KBM-7 (cell line): ENCODE measurements at places on chromosomes 4 and X.

GRCh38 chr4:145861336-145862318, 77.0 kb downstream of the ZNF827 start:
- DNase-seq: no peak

DNA sequence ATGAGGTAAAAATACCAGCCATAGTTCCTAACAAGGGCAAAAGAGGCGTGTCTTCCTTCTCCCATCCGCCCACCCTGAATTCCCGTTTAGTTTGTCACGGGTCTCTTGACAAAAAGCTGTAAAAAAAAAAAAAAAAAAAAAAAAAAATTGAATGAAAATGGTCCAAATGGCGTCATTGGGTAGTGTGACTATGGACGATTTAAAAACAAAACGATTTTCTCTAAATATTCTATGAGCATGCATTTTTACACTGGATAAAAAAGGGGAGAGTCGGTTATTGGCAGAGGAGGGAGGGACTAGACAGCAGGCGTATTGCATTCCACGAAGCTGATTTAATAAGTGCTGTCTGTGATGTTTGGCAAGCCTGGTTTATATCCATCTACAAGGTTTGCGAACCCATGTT, at the start of gene FAM133A:
FAM133A (plus strand) TSS at position 338 of the 403 bp plus-strand sequence. CDS start 35,214 bp downstream, outside the sequence.
- DNase-seq: no peak

- no peak for DNase-seq
These were observed 72.1 kb downstream of the IRF2 start for GRCh38 chr4:184402239-184402638.

- DNase-seq: no peak
These were observed 229.0 kb upstream of the LCORL start for GRCh38 chr4:18250564-18250963.

DNA sequence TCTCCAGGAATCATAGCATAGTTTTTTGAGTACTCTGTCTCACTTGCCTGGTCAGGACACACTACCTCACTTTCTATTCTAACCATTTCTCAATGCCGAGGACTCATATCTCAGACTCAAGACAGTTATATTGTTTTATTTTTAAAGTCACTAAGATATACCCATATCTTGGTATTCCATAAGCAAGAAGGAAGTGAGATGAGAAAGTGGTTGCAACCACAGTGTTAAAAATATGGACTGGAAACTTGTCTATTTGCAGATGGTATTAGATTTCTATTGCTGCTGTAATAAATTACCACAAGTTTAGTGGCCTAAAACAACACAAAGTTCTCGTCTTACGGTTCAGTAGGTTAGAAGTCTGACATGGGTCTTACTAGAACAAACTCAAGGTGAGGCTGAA, 344.8 kb upstream of the MAGEB2 start:
- DNase-seq: no peak

- no peak for DNase-seq
These were observed 218.6 kb downstream of the CHM start for GRCh38 chrX:85828771-85829170.

- DNase-seq: no peak
These were observed 34.7 kb upstream of the CYP2U1 start for GRCh38 chr4:107896646-107897045.

- DNase-seq: no peak
These were observed 113.5 kb upstream of the USP9X start for GRCh38 chrX:40971736-40972135.

- DNase-seq: no peak
These were observed 2.6 kb upstream of the ZFP42 start for GRCh38 chr4:187992971-187993370.

- DNase-seq: no peak
These were observed 393.5 kb downstream of the GPM6A start for GRCh38 chr4:175418516-175418915.

DNA sequence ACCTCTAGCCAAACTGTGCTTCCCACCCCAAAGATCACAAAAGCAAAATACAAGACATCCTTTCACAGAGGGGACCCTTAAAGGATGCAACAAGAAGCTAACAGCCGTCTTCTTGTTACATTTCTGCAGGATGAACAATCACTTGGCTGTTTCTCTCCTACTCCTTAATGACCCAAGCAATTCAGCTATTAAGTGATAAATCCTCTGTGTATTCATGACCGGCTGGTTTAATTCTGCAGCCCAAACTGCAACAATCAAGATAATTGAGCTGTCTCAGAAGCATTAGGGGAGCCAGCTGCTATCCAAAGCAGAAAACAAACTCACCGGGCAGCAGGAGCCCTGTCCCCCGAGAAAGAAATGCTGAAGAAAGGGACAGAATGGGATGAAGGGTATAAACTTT, 85.9 kb upstream of the ACSL4 start:
- DNase-seq: no peak

- DNase-seq: no peak
These were observed 88.4 kb downstream of the GPR143 start for GRCh38 chrX:9677098-9677739.

DNA sequence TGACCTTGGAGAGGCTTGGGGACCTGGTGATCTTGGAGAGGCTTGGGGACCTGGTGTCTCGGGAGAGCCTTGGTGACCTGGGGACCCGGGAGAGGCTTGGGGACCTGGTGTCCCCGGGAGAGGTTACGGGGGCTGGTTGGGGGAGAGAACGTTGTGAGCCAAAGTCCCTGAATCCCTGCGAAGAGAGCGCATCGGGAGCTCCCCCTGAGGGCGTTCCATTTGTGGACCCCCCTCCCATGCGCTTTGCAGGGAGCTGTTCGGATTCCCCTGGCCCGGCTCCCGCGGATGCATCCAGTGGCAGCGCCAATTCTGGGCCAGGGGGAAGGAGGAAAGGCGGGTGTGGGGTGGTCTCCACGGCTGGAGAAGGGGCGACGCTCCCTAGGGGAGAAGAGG, 13.3 kb downstream of the SHOX start:
- no peak for DNase-seq

DNA sequence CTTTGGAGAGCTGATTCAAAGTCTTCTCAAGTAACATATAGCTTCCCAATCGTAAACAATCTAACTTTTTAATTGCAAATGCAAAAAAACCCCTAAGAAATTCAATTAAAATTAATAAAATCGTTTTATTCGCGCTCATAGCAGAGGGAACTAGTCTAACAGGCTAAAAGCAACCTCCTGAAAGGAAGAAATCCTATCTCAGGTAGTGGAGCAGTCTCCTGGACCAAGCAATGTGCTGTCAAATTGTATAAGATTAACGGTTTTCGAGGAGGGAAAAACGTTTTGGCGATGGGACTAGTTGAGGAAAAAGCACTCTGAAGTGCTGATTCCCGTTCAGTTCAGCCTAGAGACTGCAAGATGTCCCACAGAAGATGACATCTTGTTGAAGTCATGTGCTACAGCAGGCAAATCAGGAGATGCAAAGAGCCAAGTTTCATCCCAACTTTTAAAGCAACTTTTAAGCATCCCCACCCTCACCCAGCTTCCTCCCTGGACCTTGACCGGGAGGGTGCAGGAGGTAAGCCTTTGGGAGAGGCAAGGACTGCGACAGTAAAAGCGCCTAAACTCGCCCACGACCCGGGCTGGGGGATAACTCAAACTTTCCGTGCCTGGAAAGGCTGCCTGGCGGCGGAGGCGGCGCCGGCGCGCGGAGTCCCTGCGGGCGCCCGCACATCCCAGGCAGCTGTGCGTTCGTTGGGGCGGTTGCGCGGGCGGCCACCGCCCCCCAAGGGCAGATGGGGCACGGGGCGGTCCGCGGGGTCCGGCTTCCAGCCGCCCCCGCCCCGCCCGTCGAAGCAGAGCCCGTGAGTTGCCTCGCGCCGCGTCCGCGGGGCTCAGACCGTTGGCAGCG, 784 bp downstream of the MAP7D3 start:
- peak; percentile 32 for DNase-seq

GRCh38 chrX:38973322-38973721, 172.1 kb downstream of the MID1IP1 start:
- DNase-seq: no peak

DNA sequence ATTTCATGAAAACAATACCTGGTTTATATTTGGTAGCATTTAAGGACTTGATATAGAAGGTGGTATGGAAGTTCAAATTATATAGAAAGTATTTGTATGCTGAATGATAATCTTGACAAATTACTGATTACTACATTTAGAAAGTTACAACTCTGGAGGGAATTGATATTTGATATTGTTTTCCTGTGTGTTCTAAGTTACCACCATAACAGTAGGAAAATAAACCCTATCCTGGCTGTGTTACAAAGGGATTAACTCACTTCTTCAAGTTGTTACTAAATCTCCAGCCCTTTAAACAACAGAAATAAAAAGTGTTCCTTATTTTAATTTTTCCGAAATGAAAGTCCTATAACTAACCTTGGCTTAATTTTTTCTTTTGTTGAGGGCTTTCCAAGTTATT, 36.6 kb downstream of the FHL1 start:
- DNase-seq: no peak

- no peak for DNase-seq
These were observed 504.0 kb downstream of the MAGEE1 start for GRCh38 chrX:76931518-76931917.

DNA sequence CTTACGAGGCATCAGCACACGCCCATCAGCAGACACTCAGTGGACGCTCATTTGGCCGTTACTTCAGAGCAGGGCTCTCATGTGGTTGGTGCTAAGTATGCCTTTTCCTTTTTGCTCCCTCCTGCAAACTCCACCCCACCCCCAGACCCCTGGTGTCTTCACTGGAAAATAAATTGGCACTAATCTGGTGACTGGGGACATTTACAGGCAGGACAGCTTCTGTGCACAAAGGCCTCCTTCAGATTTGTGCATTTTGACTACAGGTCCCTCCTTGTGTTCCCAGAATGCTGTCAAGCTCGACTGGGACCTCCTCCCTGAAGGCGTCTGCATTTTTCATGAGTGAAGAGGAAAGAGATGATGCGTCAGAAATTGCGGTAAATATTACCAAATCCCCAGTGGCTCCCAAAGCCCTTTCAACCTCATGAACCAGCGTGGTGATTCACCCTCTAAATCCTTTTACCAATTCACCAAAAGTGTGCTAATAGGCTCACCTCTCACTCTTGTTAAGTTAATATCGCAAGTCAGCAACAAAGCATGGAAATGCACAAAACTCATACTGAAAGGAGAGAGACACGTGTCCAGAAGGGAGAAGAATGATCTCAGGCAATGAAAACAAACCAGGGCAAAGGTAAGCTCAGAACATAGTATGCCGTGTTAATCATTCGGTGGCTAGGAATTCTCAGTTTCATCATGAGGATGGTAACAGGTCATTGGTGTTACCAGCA, 119.0 kb downstream of the NKX6-1 start:
- DNase-seq: no peak

DNA sequence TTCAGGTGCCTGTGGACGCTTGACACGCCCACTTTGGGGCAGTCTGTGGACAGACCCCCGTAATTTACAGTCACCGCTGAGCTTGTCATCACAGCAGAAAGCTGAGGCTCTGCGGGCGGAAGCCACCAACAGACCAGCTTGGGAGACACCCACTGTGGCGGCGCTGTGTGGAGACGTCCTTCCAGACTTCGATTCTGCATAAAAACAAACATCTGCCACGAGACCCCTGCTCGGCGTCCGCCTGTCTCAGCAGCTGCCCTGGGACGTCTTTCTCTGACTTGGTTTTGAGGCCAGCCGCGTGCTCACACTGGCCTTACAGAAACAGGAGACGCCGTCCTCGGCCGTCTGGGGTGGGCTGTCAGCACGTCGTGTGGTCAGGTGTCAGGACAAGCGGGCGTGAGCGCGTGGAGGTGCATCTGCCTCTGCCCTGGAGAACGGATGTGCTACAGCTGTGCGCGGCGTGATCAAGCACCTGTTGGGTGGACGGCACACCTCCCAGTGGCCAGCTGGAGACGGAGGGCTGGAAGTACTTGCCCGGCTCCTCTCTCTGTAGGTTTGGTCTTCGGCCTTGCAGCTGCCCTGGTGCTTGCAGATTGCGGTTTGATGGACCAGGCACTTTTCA, 37.5 kb downstream of the PIGG start:
- no peak for DNase-seq

DNA sequence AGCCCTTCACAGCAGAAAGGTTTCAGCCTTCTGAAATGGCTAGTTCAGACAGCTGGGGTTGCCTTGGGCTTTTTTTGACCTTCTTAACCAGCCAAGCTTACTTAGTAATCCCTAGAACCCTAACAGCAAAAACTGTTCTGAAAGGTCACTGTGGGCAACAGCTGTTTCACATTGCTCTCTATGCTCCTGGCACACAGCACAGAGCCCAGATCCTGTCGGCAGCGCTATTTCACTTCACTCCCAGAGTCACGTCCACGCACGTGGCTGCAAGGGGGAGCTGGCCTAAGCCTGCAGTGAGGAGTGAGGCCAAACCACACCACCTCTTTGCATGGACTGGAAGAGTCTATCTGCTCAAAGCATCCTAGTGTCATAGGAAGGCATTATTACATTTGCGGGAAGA, 32.0 kb upstream of the STS start:
- DNase-seq: no peak

- no peak for DNase-seq
These were observed 150.2 kb downstream of the SHROOM3 start for GRCh38 chr4:76585272-76585671.
